Activated gamma-delta T cell (primary cell): ENCODE measurements at places on chromosomes 5 and 9.

DNA sequence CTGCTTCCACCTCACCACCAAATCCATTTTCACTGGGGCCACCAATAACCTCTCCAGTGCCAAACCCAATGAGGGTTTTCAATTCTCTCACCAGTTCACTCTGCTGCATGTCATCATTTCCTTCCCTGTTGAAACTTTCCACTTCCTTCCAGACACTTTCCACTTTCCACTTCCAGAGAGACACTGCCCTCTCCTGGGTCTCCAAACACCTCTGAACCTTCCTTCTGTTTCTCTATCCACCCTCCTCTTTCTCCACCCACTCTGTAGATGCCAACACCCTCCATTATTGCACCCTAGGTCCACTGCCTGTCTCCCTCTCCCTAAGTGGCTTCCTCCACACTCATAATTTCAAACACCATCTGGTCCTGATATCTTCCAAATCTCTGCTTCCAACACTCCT lies 39.6 kb downstream of the PDE6A start:
- DNase-seq: no peak

DNA sequence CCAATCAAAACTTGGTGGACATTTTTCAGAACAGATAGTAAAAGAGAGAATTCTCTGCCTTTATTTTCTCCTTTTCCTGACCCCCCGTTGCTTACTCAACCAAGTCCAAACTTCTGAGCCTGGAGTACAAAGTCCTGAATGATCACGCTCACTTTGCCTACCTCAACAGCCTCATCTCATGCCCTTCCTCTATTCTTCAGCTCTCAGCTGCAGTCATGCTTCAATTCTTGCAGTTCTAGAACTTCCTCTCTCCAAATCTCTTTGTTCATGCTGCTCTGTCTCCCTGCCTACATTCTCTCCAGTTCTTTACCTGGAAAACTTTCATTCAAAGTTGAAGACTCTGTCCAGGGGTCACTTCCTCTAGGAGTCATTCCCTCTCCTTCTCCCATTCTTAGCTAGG lies 398.5 kb upstream of the SLC24A2 start:
- DNase-seq: no peak

- DNase-seq: no peak
Measured at GRCh38 chr5:5881294-5881693, 458.8 kb downstream of the ICE1 start.

DNA sequence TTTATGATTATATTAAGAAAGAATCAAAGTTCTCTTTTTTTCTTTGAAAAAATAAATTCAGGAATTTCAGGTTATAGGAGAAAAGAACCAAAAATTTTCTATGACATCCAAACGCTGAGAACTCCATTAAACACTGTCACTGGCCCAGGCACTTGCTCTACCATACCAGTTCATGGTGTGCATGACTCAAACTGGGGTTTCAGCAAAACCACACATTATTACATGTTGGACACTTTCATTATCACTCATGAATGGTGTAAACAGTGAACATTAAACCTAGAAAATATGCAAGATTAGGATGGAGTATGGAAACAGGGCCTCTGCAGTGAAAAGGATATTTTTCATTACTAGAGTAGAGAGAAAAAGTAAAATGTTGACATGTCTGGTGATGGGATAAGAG lies 369.9 kb upstream of the FAM174A start:
- no peak for DNase-seq

DNA sequence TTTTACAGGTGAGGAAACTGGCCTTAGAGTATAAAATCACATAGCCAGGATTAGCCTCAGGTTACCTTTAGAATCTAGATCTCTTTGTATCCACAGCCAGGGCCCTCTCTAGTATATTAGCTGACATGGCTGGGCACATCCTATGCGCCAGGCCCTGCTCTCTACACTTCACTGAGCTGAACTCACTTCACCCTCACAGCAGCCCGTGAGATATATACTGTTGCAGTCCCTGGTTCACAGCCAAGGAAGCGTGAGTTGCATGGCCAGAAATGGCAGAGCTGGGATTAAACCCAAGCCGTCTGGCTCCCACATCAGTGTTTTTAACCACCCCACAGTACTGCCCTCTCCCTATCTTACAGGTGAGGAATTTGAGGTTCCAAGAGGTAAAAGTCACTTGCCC lies 58.4 kb downstream of the DAB2IP start:
- no peak for DNase-seq

GRCh38 chr9:120378680-120379079 lies 201.3 kb downstream of the CDK5RAP2 start:
- DNase-seq: no peak

GRCh38 chr5:175689147-175689991 lies 31.5 kb downstream of the HRH2 start:
- DNase-seq: no peak

DNA sequence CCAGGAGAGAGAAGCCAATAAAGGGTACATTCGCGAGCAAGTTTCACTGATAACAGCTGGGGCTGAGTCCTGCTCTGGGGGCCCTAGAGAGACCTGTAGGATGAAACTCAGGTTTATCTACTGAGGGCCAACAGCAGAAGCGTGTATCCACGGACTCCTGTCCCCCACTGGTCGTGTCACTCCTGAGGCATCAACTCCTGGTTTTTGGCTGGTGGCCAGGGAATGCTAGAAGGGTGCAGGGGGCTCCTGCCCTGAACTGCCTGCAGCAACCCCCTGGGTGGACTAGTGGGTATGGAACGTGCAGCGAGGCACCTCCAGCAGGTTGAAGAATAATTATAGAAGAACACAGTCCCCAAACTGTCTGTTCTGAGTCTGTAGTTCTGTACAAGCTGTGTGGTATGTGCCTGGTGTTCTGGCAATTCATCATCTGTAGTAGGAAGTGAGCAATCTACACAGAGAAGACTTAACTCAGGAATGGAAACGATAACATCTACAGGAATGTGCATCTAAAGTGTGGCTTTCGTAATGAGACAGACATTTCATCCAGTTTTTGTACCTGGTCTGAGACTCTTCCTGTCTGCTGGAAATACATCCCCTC lies 64.5 kb upstream of the GNA14 start:
- no peak for DNase-seq

DNA sequence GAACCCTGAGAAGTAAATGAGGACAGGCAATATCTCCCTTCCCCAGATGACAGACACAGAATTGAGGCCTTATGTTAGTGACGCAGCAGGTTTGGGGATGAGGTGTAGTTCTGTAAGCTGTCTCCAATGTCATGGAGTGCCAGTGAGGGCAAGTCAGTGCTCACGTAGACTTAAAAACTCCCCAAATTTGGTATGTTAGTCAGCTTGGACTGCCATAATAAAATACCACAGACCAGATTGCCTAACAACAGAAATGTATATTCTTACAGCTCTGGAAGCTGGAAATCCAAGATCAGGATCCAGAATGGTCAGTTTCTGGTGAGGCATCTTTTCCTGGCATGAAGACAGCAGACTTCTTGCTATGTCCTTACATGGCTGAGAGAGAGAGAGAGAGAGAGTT lies 14.9 kb downstream of the FOXI1 start:
- no peak for DNase-seq

- DNase-seq: no peak
Measured at GRCh38 chr9:97220894-97221477, 86.5 kb upstream of the CCDC180 start.

DNA sequence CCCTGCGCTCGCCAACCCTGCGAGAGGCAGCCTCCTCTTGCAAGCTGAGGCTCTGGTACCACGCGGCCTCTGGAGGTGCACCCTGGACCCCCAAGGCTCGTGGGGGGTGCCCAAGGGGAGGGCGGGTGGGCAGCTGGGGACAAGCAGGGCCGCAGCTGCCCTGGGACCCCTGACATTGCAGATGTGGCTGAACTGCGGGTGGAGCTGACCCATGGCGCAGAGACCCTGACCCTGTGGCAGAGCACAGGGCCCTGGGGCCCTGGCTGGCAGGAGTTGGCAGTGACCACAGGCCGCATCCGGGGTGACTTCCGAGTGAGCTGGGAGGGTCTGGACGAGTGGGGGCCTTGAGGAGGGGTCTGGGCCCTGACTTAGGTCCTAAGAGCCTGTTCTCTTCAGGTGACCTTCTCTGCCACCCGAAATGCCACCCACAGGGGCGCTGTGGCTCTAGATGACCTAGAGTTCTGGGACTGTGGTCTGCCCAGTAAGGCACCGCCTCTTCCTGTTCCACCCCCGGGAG lies 1.5 kb downstream of the MAMDC4 start:
- DNase-seq: no peak

GRCh38 chr5:154485850-154486426 lies 7.9 kb upstream of the HAND1 start:
- no peak for DNase-seq

GRCh38 chr5:96037128-96037527 lies 75.5 kb upstream of the ELL2 start:
- no peak for DNase-seq

DNA sequence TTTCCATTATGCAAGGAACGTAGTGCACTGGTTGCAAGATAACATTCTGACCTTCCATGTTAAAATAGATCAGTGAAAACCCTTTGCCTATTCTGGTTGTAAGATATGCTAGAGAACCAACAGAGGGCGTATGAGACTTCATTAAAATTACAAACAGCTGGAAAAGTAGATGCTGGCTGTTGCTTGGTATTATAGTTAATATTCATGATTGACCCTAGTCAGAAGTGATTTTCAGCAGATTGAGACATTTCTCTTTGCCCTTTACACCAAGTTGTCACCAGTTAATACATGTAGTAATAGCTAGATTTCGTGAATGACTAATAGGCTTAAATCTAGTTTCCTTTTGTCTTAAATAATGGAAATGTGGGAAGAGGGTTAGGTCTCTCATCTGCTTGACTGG lies 13.8 kb upstream of the FGF18 start:
- DNase-seq: no peak

DNA sequence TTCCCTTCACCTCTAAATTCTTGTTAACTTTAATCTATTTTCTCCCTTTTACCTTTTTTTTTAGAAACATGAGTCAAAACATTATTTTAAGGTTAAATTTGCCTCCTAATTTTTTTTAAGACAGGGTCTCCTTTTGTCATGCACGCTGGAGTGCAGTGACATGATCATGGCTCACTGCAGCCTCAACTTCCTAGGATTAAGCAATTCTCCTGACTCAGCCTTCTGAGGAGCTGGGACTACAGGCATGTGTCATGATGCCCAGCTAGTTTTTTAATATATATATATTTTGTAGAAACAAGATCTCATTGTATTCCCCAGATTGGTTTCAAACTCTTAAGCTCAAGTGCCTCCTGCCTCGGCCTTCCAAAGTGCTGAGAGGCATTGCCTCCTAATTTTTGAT lies 424.7 kb upstream of the FAM174A start:
- no peak for DNase-seq

DNA sequence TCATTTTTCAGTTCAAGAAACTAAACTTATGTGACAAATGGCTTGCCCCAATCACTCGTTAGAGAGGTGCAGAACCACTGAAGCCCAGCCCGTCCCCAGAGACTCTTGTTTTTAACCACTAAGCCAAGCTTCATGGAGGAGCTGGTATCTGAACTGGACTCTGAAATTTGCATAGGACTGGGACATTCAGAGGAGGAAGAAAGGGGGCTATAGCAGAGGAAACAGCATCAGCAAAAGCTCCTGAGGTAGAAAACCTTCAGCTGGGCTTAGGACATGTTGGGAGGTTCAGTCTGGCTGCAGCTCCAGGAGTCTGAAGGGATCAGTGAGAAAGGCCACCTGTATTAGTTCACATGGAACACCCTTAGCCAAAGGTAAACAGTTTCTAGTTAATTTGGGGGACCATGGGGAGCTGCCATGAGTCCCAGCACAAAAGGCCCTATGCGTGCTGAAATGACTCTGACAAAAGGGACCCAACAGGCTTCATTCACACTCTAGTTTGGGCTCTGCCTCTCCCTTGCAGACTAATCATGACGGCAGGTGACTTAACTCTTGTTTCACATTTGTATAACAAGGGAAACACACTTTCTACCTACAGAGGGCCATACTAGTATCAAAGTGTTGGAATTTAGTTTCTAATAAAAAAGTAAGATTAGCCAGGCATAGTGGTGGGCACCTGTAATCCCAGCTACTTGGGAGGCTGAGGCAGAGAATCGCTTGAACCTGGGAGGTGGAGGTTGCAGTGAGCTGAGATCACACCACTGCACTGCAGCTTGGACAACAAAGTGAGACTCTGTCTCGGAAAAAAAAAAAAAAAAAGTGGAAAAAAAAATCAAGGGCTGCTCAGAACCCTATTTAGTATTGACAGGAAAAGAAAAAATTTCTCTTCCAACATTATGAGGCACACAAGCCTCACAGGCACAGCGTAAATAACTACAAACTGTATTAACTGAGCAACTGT lies 10.2 kb downstream of the FBXO10 start:
- DNase-seq: no peak

DNA sequence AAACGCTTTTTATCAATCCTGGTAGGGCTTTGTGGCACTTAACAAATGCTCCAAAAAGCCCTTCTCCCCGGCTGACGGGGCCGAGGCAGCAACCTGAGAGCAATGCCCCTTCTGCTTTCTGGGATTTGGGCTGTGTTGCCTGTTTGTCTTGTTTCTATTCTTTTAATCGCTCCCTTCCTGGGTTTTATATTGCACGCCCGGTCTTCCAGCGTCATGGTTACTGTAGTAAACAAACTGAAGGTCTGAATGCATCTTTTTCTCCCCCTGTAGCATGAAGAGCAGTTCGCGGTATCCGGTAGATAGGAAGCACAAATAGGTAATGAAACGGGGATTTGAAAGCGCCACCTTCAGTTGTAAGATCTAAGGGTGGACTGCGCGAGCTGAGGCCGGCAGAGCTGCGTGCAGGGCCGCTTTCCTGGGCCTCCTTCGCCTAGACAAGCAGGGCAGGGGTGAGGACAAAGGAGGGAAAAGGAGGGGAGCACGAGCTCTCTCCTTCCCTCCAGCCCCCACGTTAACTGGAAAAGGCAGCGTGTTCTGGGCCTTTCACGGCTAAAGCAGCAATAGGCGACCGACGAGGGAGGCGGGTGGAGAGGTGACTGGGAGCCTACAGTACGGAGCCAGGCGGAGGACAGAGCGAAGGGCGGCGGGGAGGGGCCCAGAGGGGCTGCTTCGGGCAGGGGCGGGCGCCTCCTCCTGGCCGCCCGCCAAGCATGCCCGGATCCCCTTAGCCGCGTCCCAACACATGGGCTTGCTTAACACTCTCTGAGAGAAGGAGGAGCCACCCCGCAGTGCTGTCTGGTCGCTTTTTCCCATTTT lies 49.3 kb upstream of the ZNF366 start:
- DNase-seq: no peak

GRCh38 chr5:142532781-142533176 lies 153.1 kb downstream of the FGF1 start:
- no peak for DNase-seq

- no peak for DNase-seq
Measured at GRCh38 chr9:3507395-3508077, 18.3 kb downstream of the RFX3 start.

DNA sequence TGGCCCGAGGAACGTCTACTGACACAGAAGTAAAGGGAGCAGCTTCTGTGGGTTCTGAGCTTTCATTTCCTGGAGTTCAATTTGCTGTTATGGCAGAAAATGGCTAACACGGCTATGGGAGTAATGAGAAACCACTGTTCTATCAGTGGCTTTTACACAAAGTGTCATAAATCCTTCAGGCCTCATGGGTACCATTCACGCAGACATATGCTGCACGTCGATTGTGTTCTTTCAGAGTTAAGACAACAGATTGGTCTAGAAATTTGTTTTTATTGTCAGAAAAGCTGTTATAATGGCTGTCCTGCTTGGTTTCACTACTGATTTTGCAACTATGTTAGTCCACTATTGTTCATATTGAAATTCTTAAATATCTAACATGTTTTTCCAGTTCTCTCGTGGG lies 135.4 kb downstream of the ALDH1A1 start:
- DNase-seq: no peak
